ENCODE measurements at places on chromosomes 12 and 14. TPM values are rescaled to one million over a fixed set of nuclear protein-coding genes. Genes with fewer than 3 reads are reported as not detected.

DNA sequence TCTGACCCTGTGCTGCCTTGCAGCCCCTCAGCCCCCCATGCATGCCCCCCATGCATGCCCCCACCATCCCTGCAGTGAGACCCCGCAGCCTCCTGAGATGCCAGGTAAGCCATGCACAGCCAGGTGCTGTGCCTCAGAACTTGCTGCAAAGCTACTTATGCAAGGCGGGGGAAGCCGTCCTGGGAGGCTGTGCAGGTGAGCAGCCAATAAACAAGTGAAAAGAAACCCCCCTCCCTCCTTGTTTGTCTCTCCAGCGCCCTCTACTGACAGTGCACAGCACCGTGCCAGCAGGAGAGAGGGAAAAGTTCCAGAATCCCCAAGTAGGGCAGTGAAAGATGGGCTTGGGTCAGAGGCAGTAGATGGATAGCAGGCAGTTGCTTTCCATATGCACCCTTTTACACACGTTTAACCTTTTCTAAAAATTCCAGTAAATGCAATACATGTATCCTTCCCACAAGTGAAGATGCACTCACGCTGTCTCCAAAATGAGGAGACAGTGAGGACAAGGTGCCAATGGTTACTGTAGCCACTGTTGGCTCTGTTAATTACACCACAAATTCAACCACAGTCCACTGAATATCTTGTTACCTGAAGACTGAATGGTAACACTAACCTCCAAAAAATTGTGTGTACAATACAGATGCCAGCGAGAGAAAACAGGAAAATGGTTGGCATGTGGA, 18.0 kb downstream of the TNFAIP2 start:
- no peak for DNase-seq

DNA sequence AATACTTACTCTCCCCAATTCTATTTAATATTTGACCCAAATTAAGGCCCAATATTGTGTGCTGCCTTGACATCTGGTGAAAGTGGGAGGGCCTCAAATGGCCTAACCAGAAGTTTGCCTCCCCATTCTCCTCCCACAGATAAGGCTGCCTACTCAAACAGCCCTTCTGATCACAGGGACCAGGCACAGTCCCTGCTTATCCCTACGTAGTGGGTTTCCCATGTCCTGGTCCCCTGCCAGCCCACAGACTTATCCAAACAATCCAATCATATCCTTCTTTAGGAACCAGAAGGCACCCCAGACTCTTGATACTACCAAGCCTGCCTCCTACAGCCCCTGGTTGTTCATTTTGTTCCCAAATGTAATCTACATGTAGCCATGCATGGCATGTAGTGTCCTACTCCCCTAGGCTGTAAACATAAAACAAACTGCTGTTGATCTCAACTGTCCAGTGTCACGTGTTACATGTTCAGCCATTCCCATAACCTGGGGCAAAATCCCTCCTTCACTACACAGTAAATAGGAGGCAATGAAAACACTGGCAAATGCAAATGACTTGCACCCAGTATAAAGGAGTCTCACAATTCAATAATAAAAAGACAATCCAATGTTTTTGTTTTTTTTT, 49.3 kb downstream of the EEA1 start:
- DNase-seq, result no peak

GRCh38 chr12:119071638-119072231, 90.4 kb downstream of the SRRM4 start:
- DNase-seq, result no peak

DNA sequence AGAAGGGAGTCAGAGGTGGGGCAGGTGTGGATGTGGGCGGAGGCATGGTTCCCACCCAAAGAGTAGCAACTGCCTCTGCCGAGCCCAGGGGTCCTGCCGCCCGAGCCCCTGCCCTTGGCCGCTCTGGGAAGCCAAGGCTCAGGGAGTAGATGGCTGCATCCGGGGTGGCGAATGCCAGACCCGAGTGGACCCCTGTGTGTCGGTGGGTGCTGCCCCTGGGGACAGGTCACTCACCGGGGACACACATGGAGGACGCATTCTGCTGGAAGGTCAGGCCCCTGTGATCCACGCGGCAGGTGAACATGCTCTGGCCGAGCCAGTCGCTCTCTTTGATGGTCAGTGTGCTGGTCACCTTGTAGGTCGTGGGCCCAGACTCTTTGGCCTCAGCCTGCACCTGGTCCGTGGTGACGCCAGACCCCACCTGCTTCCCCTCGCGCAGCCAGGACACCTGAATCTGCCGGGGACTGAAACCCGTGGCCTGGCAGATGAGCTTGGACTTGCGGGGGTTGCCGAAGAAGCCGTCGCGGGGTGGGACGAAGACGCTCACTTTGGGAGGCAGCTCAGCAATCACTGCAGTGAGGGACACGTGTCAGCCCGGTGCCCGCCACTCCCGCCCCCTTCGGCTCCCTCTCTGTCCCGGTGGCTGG, 329.0 kb downstream of the TMEM121 start:
- no peak for DNase-seq

The INHBC gene
- 0.20 TPM for total RNA-seq

GRCh38 chr14:37585971-37586796, 8.9 kb downstream of the FOXA1 start:
- DNase-seq, result no peak

The IGF1 gene
- 16.4 TPM for total RNA-seq

DNA sequence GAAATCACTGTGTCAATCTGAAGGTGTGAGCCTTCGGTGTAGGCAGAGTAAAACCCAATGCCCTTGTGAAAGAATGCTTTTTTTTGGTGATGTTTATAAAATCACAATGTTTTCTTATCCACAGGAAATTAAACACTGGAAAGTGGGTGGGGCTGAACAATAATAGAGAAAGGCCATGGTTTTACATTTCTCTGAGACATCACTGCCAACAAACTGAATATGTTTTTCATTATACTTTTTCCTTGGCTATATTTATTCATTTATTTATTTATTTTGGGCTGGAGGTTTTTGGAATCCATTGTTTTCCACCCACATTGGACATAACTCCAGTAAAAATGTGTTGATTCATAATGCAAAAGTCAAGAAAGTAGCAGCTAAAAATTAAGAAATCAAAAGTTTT, 16.9 kb downstream of the LRRK2 start:
- DNase-seq, result no peak

The TAS2R9 gene
- total RNA-seq, result not detected

DNA sequence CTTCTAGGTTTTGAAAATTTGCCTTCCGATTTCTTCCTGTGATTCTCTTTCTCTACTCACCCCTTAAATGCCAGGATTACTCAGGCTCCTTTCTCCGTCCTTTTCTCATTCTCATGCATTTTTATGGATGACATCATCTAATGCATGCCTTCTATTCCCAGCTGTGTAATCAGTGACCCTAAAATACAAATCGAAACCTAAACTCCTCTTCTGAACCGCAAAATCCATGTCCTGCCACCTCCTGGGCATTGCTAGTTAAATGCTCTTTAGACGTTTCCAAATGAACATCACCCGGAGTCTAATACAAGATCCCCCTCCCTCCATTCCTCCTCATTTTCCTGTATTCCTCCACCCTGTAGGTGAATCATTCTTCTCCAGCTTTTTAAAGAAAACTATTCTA, 1703.1 kb upstream of the FLRT2 start:
- DNase-seq, result no peak

GRCh38 chr14:64659366-64659765, 44.9 kb upstream of the PLEKHG3 start:
- no peak for DNase-seq

The FAM90A1 gene
- not detected for total RNA-seq

GRCh38 chr12:90593596-90594295, 361.2 kb downstream of the CCER1 start:
- no peak for DNase-seq

The SERPINA9 gene
- not detected for total RNA-seq

GRCh38 chr12:25052196-25052913, 103.5 kb upstream of the BCAT1 start:
- DNase-seq, result peak; percentile 5

DNA sequence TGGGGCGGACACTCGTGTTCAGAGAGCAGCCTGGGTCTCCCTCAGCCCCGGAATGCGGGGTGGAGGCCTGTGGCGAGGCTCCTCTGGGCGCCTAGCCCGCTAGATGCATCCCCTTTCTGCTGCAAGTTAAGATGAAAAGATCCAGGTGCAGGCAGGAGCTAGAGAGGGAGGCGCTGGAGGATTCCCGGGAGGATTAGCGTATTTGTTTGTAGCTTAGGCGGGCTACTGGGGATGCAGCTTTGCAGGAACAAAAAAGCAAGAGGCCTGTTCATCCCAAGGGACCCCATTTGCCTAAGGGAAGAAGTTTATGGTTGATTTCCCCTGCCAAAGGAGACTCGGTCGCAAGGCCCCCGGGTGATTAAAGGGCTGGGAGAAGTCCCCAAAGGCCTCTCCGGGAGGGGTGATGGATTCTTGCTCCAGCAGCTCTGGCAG, 824 bp downstream of the CCDC177 start:
- no peak for DNase-seq

GRCh38 chr14:70139384-70139783, 49.4 kb downstream of the SLC8A3 start:
- DNase-seq, result no peak

The KLRC3 gene
- not detected for total RNA-seq

GRCh38 chr12:122738571-122738970, 7.9 kb upstream of the HCAR1 start:
- no peak for DNase-seq

- no peak for DNase-seq
These were observed 46.7 kb upstream of the FICD start for GRCh38 chr12:108468196-108468968.

GRCh38 chr14:68476212-68477109, 316.4 kb downstream of the ZFP36L1 start:
- DNase-seq, result peak; percentile 89

DNA sequence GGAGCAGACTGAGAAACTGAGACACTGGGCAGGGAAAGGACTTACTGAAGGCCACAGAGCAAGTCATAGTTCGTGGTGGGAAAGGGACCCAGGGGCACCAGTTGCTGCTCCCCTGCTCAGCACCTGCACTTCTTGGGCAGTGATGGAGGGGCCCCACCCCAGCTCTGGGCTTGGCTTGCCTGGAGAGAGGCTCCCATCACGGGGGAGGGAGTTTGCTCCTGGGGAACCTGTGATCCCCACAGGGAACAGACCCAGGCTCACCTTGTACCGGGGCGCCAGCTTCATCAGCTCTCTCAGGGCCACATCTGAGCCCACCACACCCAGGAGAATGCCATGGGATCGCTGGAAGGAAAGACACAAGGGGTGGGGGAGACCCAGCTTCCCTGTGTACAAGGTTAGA, 39.8 kb downstream of the CACNA2D4 start:
- DNase-seq, result no peak

DNA sequence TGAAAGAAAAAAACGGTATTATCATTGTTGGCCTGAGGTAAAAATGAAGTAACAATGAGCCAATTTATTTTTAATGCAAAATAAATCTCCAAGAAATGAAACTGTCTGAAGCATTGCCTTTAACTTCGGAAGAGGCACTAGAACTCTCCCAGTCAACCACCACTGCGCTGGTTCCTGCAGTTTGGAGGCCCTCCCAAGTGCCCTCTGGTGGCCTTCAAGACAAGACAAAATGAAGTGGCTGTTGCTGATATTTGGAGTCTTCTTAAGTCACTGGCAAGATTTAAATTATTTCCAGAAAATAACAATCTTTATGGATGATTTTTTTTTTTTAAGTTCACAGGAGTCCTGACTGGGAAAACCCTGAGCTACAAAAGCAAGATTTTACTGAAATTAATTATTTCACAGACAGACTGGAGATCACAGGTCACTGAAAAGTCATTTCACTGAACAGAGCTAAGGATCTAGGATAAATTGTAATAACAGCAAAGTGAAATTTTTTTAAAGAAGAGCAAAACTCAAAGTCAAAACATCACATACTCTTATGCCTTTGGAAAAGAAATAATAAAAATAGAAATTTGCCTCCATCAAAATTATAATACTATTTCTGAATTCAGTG, 58.2 kb downstream of the DICER1 start:
- DNase-seq, result peak; percentile 29

GRCh38 chr14:103633391-103633790, 4.4 kb downstream of the KLC1 start:
- DNase-seq, result no peak

DNA sequence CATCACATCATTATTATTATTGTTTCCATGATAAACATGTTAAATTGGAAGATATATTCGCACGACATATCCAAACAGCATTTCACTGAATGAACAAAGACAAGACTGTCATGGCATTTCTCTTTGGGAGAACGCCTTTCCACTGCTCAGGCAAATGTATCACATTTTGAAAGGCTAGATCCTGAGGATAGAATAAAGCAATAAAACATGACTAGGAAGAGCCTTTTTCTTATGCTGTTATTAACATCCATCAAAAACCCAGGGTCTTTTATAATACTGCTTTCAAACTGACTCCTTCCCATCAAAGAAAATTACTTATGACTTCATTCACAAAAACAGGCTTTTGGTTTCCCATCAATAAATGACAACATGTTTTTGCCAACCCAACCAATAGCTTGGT, 630.9 kb downstream of the TMTC2 start:
- no peak for DNase-seq

- DNase-seq, result no peak
These were observed 160.9 kb upstream of the ABCD2 start for GRCh38 chr12:39780411-39780912.

The MMP17 gene
- 1.6 TPM for total RNA-seq
